Activated T-helper 2 cell treated with anti-CD3 and anti-CD28 coated beads, Interferon-gamma antibody, Interleukin-2, Interleukin-4, amounts not matched to agents 10 μg/mL and 5 μg/mL and 100 μg/mL, durations not matched to agents 14 hours and 24 hours and 36 hours (primary cell): ENCODE measurements at places on chromosomes 3 and 15.

- DNase-seq = no peak
These were observed 52.3 kb upstream of the SLC4A7 start for GRCh38 chr3:27536491-27536890.

DNA sequence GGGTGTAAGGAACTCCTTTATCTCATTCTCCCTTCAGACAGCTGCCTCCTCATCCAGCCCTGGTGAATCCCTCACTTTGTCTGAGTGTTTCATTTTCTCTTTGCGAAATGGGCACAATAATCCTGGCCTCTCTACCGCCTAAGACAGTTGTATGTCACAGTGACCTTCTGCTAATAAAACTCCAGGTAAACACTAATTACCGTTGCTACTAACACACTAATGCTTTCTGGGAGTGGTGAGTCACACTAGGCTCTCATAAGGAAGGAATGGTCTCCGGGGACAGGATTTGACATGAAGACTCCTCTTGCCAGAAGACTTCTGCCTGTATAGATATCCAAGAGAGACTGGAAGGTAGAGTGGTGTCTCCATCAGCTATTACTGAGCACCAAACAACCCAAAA, 71.7 kb upstream of the SNRK start:
- no peak for DNase-seq

DNA sequence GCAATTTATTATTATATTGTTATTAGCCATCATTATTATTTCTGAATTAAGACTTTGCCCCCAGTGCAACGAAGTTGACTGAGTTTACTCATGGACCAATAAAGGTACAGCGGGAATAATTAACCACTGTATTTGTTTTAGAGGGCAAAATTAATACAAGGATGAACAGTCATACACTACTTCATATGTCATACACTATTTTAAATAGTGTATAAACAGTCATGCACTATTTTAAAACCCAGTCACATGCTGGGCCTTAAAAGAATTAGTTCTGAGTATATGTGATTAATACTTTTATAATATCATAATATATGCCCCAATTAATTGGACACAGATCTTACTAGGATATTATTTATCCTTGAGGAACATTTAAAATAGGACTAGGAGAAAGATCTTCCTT, 125.3 kb upstream of the NANOGP8 start:
- DNase-seq = no peak

GRCh38 chr3:175383813-175384212, 524.7 kb downstream of the NAALADL2 start:
- DNase-seq = no peak

- no peak for DNase-seq
These were observed 204.2 kb upstream of the PROK2 start for GRCh38 chr3:71989165-71989564.

DNA sequence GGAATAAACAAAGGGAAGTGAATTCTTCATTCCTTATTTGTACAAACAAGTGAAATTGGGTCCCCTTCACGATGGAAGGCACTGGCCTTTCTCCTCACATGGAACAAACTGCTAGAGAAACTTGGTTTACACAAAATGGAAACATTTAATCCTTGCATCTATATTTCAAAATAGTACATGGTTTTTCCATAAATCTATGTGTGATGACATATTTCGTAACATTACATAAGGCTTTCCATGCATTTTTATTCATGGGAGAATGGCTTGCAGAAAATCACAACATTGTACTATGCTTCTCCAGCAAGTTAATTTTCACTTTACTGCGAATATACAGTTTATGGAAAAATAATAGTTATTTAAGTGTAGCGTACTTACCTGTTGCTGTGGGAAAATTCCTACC, 81.0 kb upstream of the CDIN1 start:
- no peak for DNase-seq

DNA sequence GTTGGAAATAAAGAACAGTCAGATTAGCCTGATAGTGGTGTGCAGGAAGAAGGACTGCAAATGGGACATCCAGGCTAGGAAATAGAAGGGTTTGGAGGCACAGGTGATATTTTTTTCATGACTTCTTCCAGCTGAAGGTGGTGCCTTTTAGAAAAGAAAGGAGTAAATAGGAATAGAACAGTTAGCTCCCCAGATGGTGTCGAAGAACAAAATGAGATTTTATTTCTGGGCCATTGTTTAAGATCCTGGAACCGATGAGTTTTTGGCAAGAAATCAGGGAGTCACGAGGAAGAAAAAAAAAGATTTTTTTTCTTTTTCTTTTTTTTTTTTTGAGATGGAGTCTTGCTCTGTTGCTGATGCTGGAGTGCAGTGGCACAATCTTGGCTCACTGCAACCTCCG, 9.8 kb upstream of the NCK1 start:
- DNase-seq = no peak

- DNase-seq = no peak
These were observed 72.6 kb upstream of the DPH6 start for GRCh38 chr15:35618260-35619188.

DNA sequence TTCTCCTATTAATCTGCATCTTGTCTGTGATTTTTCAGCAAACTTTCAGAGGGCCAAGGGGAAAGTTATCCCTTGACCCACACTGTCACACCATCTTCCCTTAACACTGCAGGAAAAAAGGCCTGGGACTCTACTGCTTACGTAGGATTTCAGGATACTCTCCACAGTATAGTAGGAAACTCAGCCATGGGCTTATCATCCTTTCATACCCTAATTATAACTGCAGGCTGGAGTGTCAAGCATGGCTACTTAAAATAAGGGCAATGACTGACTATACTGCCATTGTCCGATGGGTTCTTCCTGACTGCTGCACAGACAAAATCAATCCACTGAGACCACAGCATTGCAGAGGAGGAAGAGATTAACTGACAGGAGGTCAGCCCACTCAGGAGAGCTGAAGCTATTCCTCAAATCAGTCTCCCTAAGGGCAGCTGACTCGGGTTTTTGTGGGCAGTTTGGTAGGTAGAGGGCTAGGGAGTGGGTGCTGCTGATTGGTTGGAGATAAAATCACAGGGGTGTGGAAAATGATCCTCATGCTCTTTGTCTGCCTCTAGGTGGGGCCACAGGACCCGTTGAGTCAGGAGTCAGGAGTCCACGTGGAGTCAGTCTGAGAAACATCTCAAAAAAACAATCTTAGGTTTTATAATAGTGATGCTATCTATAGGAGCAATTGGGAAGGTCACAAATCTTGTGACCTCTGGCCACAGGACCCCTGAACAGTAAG, 118.2 kb upstream of the STRIT1 start:
- DNase-seq = no peak

DNA sequence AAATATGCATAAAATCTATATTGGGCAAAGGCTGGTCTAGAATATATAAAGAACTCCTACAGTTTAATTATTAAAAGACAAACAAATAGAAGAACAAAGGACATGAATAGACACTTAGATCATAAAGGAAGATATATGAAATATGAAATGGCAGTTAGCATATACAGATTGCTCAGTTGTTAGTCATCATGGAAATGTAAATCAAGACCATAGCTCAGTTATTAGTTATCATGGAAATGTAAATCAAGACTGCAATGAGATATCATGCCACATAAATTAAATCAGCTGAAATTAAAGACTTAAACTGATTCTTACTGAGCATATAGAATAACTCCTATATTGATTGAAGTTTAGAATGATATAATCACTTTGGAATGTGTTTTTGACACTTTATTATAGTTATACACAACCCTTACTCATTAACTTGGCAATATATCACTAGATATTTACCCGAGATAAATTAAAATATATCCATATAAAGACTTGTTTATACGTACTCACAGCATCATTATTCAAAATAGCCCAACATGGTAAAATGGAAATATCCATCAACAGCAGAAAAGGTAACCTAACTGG, 45.2 kb upstream of the GOLGA8B start:
- no peak for DNase-seq
